ENCODE measurements at places on chromosomes 5 and 9.
A peak's percentile ranks its signal among the peaks of the same experiment; 100 is the strongest.

DNA sequence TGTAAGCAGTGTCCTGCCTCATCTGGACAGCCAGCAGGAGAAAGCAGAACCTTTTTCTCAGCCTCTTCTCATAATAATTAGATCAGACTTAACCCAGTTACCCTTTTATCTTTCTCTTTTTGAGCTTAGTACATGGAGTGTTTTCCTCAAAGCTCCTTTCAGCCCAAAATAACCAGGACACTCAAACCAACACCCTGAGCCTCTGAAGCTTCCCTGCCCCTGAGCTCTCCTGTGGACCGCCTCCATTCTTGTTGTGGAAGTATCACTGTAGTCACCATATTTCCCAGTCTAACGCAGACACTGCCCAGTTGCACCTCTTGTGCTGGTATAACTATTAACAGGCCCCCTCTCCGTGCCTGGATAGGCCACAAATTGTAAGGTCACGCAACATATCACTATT, 53.8 kb upstream of the ZNF622 start:
- DNase-seq: no peak

GRCh38 chr9:5876026-5876425, 14.7 kb upstream of the MLANA start:
- no peak for DNase-seq

DNA sequence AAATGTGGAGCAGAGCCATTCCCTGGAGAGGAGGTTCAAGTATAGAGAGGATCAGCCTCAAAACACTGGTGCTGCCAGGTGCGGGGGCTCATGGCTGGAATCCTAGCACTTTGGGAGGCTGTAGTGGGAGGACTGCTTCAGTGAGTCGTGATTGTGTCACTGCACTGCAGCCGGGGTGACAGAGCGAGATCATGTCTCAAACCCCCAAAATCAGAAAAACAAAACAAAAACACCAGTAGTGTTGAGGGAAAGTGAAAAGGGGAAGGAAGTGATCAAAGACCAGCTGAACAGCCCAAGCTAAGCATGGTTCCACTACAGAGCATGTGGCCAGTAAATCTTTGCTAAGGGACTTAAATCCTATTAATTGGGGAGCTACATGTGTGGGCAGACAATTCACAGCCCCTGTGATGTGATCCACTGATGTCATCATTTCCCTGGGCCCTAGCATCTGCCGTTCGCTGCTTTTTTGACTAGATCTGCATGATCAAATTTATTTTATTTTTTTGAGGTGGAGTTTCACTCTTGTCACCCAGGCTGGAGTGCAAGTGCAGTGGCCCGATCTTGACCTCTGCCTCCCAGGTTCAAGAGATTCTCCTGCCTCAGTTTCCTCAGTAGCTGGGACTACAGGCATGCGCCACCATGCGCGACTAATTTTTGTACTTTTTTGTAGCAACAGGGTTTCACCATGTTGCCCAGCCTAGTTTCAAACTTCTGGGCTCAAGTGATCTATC, 2.7 kb upstream of the PCBD2 start:
- DNase-seq: no peak

- peak; percentile 29 for DNase-seq
Measured at GRCh38 chr5:59351076-59351794, 542.3 kb downstream of the PDE4D start.

DNA sequence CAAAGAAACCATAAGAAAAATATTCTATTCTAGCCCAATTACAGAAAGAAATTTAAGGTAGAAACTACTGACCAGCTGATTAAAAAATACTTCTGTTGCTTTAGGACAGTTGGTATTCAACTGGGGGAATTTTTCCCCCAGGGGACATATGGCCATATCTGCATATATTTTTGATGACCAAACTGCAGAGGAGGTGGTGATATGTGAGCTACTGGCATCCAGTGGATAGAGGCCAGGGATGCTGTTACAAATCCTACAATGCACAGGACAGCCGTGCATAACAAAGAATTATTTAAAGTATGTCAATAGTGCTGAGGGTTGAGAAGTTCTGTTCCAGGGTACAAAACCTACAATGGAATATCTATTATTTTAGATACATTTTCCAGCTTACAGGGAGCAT, 24.0 kb downstream of the ZFR start:
- DNase-seq: peak; percentile 50
